Stimulated activated CD4-positive, alpha-beta T cell treated with anti-CD3 and anti-CD28 coated beads, Interleukin-4, amount 100 ng/mL, for 1 hour (primary cell): ENCODE measurements at places on chromosomes 3 and 15.

DNA sequence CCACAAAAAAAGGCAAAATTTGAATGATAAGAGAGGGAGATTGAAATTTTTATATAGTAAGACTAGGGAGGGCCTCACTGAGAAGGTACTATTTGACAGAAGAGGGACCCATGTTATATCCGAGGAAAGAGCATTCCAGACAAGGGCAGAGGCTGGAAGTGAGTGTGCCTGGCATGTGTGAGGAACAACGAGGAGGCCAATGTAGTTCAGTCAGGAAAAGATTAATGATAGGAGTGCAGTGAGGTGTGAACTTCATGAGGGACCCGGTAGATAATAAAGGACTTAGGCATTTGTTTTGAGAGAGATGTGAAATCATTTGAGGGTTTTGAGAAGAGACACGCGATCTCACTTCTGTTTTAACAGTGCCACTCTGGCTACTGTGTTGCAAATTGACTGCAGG, 36.3 kb downstream of the ASTE1 start:
- no peak for DNase-seq

GRCh38 chr3:157157836-157158235, 2.1 kb downstream of the CCNL1 start:
- DNase-seq: no peak

- no peak for DNase-seq
Measured at GRCh38 chr15:57457726-57458125, 81.4 kb downstream of the CGNL1 start.

DNA sequence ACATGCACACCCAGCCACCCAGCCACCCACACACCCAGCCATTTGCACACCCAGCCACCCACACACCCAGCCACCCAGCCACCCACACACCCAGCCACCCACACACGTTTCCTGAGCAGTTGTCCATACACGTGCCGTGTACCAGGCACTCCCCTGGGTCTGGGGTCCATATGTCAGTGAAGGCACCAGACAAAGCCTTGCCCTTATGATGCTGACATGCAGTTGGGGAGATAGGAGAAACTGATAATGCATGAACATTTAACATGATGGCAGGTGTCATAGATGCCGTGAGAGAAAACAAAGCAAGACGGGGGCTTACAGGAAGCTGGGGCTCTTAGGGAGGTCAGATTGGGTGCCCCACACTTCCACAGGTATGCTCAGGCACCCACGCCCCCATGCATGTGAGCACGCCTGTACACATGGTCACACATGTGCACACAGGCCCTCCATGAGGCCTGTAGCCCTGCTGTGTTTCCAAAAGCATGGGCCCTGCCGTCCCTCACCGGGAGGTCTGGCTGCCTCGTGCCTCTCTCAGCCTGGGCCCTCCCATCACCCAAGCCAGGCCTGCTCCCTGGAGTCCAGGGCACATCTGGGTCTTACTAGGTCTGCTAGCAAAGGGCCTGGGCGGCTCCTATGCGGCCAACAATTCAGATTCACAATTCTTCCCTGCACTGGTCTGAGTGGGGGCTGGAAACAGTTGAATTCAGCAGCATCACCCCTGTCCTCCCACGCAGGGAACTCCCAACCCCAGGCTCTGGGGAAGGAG, 3.6 kb upstream of the DNAJB8 start:
- DNase-seq: no peak

DNA sequence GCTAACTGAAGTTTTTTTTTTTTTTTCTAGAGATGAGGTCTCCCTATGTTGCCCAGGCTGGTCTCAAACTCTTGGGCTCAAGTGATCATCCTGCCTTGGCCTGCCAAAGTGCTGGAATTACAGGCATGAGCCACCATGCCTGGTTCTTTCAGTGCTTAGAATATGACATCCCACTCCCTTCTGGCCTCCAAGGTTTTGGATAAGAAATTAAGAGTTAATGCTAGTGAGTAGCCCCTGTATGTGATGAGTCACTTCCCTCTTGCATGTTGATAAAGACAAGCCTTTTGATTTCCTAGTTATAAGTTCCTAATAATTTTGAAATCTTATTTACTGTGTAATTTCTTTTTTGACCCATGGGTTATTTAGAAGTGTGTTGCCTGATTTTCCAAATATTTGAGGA, 35.7 kb upstream of the DNAJC19 start:
- no peak for DNase-seq

DNA sequence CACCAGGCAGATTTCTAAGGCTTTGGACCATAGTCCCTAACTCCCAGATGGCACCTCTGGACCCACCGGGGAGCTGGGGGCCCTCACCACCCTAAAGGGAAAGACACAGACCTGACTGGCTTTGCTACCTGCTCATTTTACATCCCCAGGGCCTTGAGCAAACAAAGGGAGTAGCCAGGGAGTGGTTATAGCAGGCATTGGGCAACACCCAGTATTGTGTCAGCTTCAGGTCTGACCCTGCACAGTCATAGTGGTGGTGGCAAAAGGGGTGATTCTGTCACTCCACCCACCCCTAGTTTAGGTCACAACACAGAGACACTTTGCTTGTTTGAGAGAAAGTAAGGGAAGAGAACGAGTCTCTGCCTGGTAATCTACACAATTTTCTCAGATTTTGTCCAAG, 352.5 kb downstream of the DIPK2A start:
- no peak for DNase-seq

DNA sequence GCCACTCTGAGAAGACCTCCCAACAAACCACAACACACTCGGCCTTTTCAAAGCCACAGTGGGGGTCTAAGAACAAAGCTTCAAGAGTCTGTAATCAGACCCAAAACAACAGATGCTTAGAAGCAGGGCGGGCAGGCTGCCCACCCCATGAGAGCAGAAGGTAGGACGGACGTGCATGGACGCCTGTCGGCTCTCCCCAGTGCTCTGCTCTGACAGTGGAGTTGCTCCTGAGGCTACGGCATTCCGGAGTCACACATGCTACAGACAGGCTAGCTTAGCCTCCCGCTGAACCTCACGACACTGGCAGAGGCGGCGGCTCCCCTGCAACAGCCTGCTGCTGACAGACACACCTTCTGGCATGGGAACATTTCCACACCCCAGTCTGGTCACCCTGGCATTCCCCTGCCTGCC, 33.5 kb downstream of the SLCO2A1 start:
- DNase-seq: no peak

DNA sequence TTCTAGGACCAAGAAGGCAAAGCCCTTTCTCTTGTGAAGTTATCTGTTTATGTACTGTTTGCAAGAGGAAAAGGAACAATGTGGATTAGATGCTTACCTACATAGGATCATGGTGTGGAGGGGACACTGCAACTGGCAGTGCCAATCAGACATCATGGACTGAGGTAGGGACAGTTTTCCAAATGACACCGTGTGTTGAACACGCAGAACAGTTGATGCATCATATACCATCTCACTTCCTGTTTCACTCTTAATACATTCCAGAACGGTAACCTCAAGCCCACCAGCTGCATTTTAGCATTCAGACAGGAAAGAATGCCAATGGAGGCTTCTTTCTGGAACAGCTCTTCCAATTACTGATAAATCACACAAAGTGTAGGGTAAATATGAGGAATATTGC, 397.7 kb upstream of the LMCD1 start:
- DNase-seq: no peak

DNA sequence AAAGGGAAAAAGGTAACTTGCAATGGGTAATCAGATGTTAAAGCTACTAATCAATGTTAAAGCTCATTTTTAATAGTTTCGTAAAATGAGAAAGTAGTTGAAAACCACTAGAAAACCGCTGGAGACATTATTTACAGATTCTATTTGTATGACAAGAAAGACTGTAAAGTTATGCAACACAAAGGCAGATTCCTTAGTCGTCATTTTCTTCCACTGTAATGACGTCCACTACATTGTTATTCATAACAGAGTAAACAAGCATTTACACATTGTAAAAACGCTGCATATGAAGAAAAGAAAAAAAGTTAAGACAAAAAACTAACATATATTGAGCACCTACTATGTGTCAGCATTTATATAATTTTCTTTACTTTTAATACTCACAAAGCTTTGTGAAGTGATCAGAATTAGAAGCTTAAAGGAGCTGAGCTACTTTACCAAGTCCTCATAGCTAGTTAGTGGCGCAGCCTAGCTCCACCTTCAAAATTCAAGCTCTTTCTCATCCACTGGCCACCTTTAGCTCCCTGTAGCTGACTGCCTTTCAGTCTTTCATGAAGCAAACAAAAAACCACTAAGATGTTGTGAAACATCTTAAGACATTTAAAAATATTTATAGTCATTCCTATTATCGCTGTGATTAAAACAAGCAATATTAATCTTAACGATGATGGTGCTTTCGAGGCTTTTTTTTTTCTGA, 100.1 kb upstream of the CDIN1 start:
- no peak for DNase-seq

- DNase-seq: no peak
Measured at GRCh38 chr3:2377281-2377680, 278.6 kb downstream of the CNTN4 start.

GRCh38 chr3:16494814-16495431, 18.6 kb downstream of the RFTN1 start:
- DNase-seq: no peak

GRCh38 chr15:65420975-65421359, 1.8 kb downstream of the IGDCC4 start:
- DNase-seq: no peak

GRCh38 chr3:156492801-156493261, 62.1 kb downstream of the SSR3 start:
- DNase-seq: no peak

GRCh38 chr3:30862004-30862403, 32.5 kb downstream of the GADL1 start:
- DNase-seq: no peak

GRCh38 chr3:12662593-12663400, 1.1 kb downstream of the RAF1 start:
- peak; percentile 37 for DNase-seq
